Stimulated activated CD8-positive, alpha-beta memory T cell treated with anti-CD3 and anti-CD28 coated beads, Interleukin-15, amount 100 ng/mL, for 4 hours (primary cell): ENCODE measurements at places on chromosomes 12 and 14.

DNA sequence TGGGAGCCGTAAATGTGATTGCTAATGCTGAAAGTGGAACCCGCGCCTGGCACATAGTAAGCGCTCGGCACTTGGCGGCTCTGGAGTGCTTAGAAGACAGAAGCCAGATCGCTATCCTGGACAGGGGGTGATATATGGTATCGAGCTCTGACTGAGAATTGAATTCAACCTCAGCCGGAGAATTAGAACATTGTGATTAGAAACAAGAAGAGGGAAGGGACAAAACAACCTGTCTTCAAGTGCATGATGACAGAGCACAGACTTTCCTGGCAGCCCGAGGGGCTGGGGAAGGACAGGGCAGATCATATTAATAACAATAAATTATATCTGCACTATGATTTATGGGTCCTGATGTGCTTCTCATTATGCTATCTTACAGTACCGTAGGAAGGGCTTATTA, 66.9 kb upstream of the TBX3 start:
- no peak for DNase-seq

DNA sequence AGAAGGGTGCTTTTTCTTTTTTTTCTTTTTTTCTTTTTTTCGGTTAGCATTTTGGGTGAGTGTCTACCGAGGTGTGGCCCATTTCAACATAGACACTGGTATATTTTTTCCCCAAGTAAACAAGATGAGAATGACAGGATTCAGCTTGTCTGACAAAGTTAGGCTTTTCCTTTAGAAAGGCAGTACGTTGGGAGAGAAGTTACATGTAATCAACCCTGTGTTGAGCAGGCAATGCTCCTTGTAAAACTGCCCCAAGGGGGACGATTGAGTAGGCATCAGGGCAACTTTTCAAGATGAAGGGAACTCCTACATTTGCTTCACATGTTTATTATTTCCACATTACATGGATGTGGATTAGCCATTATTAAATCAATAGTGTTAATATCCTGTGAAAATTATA, 1.7 kb downstream of the EMP1 start:
- no peak for DNase-seq

DNA sequence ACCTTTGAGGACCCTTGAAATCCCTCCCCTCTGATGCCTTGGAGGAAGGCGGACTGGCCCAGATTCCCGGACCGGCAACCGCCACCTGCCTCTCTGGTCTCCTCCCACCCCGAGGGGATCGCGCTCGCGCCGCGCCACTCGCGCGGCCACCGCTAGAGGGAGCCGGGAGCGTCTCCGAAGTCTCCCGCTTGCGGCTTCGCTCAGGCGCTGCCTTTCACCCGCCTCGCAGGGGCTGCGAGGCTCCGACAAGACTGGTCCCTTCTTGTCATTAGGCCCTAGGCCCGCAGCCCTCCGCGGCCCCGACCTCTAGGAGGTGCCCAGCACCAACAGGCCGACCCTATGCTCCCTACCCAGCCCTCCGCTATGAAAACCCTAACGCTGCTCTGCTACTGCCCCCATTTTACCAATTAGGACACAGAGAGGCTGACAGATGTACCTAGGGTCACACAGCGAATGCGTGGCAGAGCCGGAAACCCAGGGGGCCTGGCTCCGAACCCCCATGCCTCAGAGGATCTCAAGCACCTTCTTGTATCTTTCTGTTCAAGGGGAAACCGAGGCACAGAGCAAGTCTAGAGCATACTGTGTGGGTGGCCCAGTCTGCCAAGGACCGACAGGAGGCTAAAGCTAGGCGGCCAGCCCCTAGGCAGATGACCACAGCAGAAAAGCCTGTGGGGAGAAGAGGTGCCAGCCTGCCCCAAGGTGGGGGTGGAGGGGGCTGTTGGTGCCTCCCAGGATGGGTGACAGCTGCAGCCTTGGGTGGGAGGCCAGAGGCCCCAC, 21.4 kb upstream of the VSX2 start:
- peak; percentile 40 for DNase-seq

DNA sequence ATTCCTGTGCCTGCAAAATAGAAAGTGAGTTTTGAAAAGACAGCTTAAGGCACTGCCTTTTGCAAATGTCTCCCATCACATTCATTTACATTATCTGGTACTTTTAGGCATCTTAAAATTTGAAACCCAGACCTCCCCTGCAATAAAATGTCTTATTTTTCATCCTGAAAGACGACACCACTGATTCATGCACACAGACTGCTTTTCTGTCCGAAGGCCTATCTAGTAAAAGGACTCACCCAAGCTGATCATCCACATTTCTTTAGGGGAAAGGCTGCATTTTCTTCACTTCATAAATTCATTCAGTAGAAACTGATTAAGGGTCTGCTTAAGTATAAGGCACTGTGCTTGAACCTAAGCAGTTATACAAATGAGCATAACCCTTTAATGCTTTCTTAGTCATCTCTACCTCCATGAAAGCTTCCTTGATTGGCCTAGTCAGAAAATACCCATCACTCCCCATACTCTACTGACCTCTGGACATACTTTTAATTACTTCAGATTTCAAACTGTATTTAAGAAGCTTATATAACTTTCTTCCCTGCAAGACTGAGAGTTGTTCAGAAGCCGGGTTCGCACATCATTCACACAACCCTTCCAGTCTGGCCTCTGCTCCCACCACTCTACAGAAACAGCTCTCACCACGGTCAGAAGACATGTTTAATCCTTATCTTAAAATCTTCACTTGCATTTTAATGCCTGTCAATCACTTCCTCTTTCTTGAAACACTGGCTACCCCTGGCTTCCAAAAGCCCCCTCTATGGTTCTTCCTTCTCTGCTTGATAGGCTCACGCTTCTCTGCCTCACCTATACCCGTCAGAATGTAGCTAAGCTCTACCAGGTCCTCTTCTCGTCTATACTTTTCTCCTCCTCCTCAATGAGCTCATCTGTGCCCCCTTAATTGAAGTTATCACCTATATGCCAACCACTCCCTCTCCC, 288.6 kb downstream of the MED13L start:
- DNase-seq, result no peak

DNA sequence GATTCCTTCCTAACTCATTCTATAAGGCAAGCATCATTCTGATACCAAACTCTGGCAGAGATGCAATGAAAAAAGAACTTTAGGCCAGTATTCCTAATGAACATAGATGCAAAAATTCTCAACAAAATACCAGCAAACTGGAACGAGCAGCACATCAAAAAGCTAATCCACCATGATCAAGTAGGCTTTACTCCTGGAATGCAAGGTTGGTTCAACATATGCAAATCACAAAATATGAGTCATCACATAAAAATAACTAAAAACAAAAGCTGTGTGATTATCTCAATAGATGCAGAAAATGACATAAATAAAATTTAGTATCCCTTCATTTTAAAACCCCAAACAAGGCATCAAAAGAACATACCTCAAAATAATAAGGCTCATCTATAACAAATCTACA, 98.9 kb downstream of the ACSS3 start:
- no peak for DNase-seq

- no peak for DNase-seq
These were observed 41.0 kb downstream of the DIP2B start for GRCh38 chr12:50545786-50546185.

- DNase-seq, result no peak
These were observed 4.3 kb downstream of the PPP1R1A start for GRCh38 chr12:54584128-54584527.

- DNase-seq, result no peak
These were observed 240.7 kb downstream of the SEC23A start for GRCh38 chr14:38862366-38862765.

DNA sequence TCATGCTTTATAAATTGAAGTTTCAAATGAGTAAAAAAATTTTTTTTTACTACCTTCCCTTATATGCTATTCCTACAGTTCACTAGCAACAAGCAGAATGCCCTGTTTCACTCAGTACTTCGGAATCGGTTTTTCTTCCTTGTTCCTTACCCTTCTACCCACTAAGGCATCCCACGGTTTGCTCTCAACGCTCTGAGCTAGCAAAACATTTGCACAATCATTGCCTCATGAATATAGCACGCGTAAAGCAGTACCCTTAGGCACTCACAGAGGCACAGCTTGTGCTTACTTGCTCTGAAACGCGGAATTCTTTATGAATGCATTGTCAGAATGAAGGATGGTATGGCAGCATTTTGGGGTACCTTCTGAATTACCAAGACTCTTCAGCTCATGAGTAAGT, 45.0 kb downstream of the PPP1R13B start:
- no peak for DNase-seq

GRCh38 chr12:93804392-93805179, 127.4 kb downstream of the CRADD start:
- no peak for DNase-seq

- DNase-seq, result no peak
These were observed 14.5 kb downstream of the KIF26A start for GRCh38 chr14:104152686-104153393.

DNA sequence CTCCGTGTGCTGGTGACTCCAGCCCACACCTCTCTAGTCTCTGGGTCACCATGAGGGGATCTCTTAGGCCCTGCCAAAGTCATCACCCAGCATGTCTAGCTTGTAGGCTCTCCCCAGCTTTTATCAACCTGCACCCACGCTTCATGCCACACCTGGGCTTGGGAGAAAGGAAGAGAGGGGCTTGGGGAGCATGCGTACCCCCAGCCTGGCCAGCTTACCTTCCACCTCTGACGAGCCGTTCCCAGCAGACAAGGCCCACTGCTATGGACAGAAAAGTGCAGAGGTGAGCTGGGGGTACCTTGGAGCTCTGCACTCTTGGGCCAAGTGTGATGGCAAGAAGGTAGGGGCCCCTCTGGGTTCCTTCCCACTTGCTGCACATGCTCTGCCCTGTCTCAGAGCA, 1.7 kb downstream of the PGF start:
- DNase-seq, result no peak

DNA sequence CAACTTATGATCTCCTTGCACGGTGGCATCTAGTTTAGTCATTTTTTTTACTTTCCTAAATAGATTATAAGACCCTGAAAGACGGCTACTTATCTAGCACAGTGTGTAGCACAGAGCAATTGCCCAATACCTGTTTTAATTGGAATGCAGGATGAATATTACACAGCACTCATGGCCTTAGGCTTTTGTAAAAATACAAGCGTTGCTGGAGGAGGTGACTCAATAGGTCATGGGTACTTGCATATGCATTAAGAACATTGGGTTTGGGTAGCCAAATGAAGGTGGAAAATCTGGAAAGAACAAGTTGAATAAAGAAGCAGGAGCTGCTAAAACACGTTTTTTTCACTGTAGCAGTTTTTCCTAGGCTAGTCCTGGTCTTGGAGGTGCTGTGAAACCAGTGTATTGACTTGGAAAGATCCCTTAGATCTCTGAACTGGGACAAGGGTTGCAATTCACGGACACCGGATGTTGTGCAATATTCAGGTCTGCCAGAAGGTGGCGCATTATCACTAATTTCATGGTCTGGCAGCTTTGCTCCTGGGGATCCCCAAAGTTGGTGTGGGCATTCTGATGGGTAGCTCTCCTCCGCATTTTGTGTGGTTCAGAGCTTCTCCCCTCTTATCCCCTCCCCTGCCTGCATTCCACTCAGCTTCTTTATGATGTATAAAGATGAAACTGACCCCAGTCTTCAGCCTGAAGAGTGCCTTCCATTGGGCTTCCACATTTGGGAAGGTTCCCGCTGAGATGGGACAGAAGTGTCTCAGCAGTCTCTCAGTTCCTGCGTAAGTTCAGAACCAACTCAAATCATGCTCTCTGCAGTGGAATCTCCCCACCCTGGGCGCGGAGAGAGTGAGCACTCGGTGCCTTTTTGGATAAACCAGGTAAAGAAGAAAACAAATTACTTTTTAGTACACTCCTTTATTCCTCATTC, 278.3 kb downstream of the NRXN3 start:
- DNase-seq, result no peak

GRCh38 chr12:51465491-51465890, 40.9 kb downstream of the SLC4A8 start:
- no peak for DNase-seq

- DNase-seq, result no peak
These were observed 132.9 kb upstream of the DAAM1 start for GRCh38 chr14:59055439-59056045.
